ENCODE measurements at places on chromosomes 2 and 18.

DNA sequence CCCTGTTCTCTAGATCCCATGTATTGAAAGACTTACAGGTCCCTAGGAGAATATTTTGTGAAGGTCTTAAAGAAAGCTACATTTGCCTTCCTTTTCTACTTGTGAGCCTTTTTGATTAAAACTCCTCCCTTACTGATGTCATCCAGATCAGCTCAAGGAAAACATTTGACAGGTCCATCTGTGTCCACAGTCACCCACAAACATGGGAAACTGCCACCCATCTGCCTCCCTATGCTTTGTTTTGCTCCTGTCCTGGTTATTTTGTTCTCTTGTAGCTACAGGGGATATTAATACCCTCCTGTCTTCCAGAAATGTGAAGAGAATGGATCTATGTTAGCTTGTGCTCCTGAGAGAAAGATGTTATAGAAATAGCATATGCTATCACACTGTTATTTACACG, 203.6 kb upstream of the GALNT5 start:
- no peak for DNase-seq

DNA sequence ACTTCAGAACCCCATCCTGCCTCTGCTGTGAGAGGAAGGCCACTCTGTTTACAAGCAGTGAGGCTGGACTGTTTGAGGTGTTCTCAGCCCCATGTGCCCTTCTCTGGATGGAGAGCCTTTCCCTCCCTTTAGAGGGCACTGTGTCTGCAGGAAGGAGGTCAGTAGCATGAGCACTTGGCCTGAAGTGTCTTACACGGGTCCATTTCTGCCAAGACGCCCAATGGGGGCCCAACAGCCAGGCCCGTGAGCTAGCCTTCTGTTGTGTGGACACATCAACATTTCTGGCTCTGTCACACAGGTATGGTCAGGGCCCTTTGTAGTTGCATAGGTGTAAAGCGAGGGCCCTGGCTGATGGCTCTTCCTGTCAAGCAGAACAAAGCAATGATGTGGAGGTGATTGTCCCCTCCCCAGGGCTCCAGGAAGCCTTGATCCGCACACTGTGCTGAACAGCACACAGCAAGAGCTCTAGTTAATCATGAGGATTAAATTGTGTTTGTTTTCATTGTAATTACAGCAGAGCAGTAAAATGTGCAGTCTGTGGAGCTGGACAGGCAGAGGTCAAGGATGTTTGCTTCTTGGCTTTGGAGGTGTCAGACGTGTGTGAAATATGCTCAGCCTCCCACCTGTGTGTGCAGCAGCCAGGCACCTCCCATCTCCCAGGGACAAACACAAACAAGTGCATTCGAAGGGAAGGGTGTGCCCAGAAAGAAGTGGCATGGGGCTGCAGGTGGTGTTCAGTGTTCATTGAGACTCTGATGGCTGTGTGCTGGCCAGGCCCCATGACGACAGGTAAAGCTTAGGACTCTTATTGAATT, 132.1 kb downstream of the SH3RF3 start:
- DNase-seq = no peak

GRCh38 chr18:5997361-5997760, 102.0 kb upstream of the TMEM200C start:
- no peak for DNase-seq

- DNase-seq = no peak
Measured at GRCh38 chr2:54518430-54518829, 62.3 kb downstream of the SPTBN1 start.

GRCh38 chr2:126898636-126899035, at the start of gene TEX51:
Gene TEX51, plus strand, starts transcription at chr2:126898890. Its CDS starts 29 bp downstream, at chr2:126898919.
- peak; percentile 32 for DNase-seq

DNA sequence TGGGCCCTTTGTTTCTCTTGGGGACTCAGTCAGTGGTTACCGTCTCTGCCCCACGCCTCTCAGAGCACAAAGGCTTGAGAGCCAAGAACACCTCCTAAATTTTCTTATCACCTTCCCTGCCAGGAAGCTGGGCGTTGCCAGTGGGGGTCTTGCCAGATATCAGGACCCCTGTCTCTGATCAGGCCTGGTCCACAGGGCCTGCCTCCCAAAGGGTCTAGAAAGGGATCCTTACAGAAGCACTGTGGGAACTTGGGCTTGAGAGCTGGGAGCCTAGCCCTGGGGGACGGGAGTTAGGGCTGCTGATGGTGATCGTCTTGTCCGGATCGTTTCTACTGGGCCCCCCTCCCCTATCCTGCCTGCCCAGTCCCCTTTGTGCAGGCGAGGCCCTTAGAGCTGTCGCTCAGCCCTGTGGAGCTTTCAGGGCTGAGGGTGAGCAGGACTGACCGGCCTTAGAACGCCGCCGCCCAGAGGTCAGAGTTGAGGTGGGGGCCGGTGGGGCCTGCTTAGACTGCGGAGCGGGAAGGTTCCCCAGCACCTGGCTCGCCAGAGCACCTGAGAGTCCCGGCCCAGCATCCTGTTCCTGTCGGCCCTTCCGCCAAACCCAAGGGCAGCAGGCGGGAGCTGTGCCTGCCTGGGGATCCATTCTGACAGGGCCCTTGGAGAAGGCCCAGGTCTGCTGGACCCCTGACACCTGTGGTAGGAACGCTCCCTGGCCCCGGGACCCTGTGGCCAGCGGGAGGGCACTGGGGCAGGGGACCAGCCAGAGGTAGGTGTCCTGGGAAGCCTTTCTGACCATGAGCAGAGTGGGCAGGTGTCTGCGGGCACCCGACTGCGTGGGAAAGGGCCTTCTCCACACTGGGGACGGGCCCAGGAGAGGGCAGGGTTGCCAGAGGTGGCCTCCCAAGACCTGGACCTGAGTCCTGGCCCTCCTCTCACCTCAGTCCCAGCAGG, 956 bp downstream of the ESPNL start:
- DNase-seq = no peak

DNA sequence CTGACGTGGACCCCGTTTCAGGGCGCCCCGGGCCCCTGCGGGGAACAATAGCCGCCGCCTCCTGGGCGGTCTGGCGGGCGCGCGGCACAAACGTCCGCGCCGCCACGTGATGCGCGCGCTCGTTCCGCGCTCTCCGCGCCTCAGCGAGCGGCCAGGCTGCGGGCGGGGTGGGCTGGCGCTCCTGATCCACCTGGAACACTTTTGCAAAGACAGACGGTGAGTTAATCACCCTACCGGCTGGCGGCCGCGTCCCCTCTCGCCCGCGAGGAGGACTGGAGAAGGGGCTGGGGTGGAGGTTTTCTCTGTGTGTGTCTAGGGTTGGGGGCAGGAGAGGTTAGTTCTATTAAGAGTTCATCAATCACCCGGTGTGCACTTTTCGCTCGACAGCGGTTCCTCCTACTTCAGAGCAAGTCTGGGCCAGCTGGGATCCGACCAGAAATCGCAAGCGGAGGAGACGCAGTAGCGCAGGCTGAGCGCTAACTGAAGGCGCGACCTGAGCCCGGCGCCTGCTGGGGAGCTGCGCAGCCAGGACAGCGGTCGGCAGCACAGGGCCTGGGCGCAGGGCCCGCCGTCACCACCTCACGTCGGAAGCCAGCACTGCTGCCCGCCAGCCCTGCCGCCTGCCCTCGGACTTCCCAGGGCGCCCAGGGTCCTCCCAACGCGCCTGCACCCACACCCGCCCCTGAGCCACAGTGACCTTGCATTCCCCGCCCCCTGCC, 10.3 kb upstream of the HOXD1 start:
- DNase-seq = no peak

DNA sequence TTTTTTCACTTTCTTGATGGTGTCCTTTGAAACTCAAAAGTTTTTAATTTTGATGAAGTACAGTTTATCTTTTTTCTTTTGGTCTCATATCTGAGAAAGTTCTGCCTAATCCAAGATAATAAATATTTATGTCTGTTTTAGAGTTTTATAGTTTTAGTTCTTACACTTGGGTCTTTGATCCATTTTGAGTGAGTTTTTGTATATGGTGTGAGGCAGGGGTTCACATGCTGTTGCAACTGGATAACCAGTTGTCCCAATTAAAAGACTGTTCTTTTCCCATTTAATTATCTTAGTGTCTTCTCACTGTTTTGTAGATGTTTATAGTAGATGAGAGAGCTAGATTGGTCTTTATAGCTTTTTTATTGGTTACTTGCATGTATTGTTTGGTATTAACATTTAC, 43.6 kb downstream of the TET3 start:
- no peak for DNase-seq

DNA sequence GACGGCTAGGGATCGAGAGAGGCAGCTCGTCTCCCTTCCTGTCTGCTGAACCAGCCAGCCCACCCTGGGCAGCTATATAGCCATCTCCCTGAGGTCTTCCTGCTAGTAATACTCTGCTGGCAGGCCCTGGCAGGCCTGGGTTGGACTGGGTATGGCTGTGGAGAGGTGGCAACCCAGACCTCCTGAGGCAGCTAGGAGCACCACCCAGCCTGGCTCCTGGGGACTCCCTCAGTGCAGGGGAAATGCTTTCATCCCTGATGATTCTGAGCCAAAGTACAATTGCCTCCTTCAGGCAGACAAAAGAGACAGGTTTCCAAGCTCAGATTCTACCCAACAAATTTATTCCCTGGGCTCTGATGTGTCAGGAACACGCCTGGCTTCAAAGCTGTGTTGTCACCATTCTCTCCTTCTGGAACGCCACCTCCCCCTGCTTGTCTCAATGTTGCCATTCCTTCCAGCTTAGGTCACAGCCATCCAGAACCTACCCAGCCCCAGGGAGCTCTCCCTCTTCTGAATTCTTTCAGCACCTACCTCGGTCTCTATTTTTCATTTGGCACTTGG, 4.7 kb upstream of the DNAJB2 start:
- DNase-seq = no peak

- DNase-seq = no peak
Measured at GRCh38 chr2:205789906-205790305, 107.6 kb downstream of the NRP2 start.

GRCh38 chr18:55246278-55246677, 287.0 kb upstream of the CCDC68 start:
- no peak for DNase-seq

- DNase-seq = no peak
Measured at GRCh38 chr2:218013289-218013688, 10.5 kb upstream of the TNS1 start.

DNA sequence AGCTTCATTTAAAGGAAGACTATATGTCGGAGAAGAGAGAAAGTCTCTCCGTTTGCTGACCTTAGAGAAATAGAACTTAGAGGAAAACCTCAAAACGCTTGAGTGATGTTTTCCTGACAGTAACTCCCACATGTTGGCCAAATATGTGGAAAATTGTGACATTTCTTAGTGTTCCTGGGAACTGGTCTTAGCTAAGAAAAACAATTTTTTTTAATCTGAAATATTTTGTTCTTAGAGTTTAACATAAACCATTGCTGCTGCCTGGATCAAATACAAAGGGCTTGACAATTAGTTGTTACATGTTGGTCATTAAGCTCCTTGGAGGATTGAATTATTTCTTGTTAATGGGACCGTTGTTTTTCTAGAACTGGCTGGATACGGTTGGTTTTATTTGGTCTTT, 16.3 kb downstream of the DYNC2LI1 start:
- DNase-seq = no peak
